NCI-H748 treated with DMSO at 0.1 percent for 48 hours (cell line): ENCODE measurements at places on chromosomes 4 and X.
A peak's percentile ranks its signal among the peaks of the same experiment; 100 is the strongest.

DNA sequence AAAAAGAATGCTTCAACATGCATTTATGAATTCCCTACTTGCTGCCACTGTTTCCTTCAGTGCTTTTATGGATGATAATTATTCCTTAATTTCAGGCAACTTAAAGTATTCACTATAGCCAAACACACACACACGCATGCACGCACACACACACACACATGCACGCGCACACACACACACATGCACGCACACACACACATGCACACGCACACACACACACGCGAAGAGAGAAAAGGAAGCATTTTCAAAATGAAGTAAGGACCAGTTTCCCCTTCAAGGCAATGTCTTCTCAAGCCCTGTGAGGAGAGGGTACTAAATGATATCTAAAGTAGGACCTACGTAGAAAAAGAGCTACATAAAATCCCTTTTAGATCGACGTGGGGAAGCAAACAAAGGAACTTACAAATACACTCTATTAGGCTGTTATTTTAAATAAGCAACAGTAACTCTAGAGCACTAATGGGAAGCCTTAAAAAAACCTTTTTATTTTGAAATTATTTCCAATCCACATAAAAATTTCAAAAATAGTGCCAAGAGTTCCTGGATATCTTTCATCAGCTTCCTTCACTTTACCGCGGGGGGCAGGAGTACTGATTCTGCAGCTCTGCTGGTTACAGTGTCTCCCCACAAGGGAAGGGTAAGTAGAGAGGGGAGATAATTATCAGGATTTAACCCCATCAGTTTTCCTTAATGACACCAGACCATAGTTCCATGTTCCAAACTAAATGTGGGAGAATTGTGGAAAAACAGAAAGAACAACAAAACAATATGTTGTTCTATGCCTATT is 13.7 kb downstream of the IRF2 start:
- DNase-seq, result no peak

- DNase-seq, result no peak
These were observed 5.3 kb upstream of the STBD1 start for GRCh38 chr4:76301068-76301774.

GRCh38 chr4:139530833-139531427 is 25.1 kb downstream of the SETD7 start:
- peak; percentile 1 for DNase-seq

GRCh38 chr4:52376132-52376704 is 282.9 kb downstream of the USP46 start:
- peak; percentile 56 for DNase-seq

DNA sequence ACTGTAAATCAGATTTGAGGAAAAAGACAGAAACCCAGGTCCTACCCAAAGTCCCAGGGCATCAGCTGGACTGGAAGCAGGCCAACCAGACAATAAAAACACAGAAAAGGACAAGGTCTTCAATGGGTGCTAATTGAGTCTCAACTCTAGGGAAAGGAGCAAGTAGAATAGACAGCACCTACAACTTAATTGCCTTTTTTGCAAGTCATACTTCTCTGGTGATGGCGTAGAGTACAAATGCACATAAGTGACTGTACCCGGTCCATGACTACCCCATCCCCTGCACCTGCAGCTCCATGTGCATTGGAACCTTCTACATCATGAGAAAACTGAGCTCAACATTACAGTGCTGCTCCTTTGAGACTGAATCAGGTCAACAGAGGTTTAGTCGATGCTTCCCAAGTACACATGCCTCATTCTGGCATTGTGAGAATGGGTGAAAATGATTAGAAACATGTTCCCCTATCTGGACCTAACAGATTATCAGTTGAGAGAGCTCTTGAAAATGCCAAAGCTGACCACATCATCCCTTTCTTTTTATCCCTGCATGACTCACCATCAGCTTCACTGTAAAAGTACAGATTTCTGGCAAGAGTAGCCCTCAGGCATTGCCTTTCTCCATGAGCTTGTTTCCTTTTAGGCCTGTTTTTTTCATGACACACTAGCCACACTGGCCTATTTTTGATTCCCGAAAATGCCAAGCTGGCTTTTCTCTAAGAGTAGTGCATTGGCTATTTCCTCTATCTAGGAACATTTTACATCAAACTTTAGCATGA is 298.3 kb downstream of the HS3ST1 start:
- no peak for DNase-seq

DNA sequence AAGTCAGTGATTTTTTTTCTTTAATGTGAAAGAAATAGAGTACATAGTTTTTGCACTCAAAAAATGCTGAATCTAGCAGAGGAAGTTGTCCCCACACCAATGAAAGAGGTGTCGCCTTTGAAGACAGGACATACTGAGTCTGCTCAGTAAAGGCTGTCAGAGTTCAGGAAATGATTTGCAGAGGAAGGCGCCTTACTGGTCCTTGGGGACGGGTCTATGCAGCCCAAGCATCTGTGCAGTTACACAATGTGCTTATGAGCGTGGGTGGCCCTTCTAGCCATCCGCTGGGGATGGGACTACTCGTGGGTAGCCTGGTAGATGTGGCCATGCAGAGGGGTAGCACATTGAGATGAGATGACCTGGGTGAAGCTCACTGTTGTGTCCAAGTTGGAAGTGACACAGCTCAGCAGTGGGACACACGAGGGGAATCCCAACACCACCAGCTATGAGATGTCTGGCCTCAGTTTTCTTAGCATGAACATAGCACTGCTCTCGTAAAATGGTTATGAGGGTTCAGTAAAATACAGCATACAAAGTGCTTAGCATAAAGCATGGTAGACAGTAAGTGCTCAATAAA is 116.5 kb upstream of the RBPJ start:
- no peak for DNase-seq

DNA sequence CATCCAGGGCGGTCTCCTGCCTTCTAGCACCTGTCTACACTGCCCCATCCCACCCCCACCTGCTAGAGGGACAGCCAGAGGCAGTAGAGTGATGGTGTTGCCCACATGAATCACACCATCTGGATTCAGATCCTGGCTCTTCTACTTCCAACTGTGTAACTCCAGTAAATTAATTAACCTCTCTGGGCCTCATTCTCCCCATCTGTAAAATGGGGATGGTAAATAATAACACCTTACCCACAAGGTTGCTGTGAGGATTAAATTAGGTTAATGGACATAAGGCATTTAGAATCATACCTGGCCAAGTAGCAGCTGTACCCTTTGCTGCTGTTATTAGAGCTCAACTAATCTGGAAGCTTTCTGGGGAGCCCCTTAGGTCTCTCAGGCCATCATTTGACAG is 149.6 kb upstream of the BCOR start:
- no peak for DNase-seq

DNA sequence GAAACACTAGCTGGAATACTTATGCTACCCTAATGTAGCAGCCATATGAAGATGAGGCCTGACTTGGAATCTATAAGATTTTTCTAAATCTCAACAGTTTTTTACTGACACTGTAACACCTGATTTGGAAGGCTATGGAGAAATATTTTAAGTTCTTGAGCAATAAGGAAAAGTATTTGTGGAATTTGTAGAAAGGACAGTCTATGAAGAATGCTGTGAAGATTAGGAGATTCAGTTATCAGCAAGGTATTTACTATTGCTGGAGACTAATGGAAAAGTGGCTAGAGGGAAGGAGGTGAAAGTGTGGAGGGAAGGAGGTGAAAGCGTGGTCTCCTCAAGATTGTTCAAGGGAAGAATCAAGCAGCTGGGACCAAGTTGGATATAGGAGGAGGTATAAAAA is 190.0 kb upstream of the EMCN start:
- DNase-seq, result no peak

GRCh38 chrX:143231492-143231891 is 205.8 kb downstream of the SPANXN4 start:
- no peak for DNase-seq

DNA sequence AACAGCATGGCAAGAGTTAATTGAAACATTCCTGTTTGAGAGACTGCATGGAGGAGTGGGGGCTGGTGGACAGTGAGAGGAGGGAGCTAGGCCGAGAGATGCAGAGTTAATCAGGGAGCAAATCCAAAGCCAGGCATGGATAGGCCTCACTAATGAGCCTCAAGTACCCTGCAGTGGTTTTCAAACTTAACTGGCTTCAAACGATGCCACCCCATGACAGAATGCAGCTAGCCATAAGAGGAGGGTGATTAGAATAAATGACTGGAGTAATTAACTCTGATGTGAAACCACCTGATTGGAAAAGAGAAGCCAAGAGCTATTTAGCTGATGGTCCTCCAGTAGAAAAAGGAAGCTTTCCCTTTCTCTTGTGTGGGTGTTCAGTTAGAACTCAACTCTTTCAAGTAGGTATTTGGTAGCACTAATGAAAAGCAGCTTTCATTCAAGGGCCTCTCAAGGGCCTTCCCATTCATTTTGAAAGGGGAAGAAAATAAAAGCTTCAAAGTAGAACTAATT is 215.4 kb upstream of the MAB21L2 start:
- DNase-seq, result peak; percentile 85

- no peak for DNase-seq
These were observed 26.6 kb downstream of the SNX25 start for GRCh38 chr4:185235843-185236503.

GRCh38 chr4:171674781-171675180 is 138.4 kb upstream of the GALNTL6 start:
- DNase-seq, result no peak

GRCh38 chr4:168139336-168139735 is 47.0 kb downstream of the ANXA10 start:
- DNase-seq, result no peak

GRCh38 chr4:133379681-133380438 is 230.8 kb downstream of the PCDH10 start:
- no peak for DNase-seq

DNA sequence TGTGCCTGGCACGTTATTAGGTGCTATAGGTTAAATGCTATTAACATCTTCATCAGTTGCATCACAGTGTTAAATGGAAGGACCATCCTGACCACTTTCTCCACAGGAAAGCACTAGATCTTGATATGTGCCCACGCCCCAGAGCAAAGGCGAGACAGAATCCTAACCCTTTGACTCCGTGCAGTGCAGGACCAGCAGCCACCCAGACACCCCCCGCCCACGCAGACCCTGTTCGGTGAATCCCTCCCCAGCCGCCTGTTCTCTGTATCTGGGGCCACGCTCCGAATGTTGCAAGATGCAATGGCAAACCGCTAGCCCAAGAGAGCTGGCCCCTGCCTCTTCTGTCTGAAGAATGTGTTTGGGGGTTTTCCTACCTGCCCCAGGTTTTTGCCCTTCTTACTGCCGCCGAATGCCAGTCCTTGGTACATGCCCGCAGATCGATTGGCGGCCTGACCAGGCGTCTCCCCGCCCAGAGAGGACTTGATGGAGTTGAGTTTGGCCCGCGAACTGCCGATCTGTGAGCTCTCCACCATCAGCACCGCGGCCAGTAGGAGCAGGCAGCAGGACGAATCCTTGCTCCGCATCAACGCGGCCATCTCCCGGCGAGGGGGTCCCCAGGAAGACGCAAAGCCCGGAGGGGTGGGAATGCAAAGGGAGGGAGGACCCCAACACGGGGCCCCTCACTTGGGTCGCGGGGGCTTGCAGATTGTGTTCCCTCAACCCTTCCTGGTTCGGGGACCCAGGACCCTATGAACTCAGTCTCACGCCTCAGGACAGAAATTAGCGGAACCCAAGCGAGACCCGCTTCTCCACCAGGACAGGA is 906 bp downstream of the DKK2 start:
- DNase-seq, result no peak

- DNase-seq, result no peak
These were observed 199.0 kb upstream of the DDX53 start for GRCh38 chrX:22800806-22801205.

DNA sequence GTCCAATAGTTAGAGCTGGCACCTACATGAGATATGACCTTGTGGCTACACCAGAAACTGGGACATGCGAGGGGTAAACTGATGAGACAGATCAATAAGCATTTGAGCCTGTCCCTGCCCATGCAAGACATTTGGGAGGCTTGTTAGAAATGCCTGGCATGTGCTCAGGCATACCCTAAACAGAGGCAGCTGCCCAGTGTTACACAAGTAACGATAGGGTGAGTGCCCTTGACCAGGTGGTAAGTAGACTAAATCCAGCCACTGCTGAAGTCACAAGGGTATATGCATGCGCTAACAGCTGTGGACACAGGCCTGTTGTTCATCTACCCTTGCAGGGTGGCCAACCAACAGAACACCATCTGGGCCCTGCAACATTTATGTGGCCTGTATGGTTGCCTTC is 56.1 kb upstream of the CCDC149 start:
- no peak for DNase-seq

- DNase-seq, result no peak
These were observed 89.3 kb upstream of the UGT8 start for GRCh38 chr4:114509340-114509739.

DNA sequence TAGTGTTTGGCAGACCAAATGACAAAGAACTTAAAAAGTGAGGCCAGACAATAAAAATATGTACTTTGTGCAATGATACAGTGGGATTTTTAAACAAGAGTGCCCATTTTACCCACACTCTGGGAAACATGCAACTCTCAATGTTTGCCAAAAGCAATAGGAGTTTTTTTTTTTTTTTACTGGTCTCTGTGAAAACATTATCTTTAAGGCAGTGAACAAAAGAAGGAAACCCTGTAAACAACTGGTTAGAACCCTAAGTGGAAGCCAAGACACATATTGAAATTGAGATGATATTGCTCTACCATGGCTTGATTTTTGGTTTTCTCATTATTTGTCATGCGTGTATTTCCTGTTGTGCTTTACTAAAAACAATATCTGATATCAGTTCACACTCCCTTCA is 67.2 kb upstream of the PPP3CA start:
- DNase-seq, result no peak

DNA sequence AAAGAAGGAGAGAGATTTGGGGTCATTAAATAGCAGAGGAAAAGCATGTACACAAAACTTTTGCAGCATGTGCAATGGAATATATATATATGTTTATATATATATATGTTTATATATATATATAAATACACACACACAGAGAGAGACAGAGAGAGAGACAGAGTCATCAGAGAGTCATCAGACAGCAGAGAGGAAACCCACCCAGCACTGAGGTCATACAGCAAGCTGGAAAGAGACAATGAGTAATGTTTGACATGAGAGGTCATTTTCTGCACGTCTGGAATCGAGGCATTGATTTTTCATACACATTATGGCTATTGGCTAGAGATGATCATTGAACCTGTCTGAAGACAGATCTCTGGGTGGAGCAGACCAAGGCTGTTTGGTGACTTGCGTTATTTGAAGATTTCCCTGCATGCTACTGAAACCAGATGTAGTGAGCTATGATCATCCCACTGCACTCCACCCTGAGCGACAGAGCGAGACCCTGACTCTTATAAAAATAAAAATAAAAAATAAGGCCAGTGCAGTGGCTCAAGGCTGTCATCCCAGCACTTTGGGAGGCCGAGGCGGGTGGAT is 48.8 kb upstream of the SHOX start:
- DNase-seq, result no peak

DNA sequence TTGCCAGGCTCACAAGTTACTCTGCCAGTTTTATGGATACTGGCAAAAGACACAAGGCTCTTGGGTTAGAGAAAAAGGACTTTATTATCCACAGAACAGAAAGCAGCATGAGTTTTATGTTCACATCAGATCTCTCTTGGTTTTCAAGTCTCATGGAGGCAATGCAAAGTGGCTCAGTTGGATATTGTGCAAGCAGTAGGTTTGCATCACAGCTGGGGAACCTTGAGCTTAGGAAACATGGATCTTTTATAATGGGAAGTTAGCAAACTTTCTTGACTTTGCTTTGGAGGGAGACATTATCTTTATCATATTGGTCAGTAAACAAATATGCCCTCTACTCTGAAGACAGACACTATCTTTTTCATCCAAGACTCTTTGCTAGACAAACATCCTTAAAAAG is 109.2 kb upstream of the GRPR start:
- no peak for DNase-seq
